HepG2 (cell line): ENCODE measurements at places on chromosomes 12 and 14. TPM values are rescaled to one million over a fixed set of nuclear protein-coding genes. Genes with fewer than 3 reads are reported as not detected.

The ST8SIA1 gene
- not detected in 2 replicates for polyA plus RNA-seq

The PDZRN4 gene
- polyA plus RNA-seq, result not detected in 2 replicates

DNA sequence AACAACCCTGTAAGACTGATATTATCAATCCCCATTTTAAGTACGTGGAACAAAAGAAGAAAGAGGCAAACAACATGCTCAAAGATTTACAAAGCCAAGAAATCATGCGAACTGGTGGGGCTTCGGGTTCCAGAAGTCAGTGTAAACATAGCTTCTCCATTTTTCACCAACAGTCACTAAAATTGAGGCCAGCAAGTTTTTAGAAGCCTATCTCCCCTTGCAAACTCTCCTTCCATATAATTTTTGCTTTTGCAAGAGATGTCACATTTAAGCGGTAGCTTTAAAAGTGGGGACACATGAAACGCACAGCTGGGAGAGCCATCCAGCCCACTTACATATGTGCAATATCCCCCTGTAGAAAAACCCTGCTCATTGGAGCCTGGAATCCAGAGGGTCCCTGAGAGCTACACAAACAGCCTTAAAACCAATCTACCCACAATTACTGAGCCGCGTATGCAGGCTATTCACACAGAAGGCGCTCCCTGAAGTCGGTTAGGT lies 797 bp downstream of the SLC11A2 start:
- peak; percentile 92 for DNase-seq

DNA sequence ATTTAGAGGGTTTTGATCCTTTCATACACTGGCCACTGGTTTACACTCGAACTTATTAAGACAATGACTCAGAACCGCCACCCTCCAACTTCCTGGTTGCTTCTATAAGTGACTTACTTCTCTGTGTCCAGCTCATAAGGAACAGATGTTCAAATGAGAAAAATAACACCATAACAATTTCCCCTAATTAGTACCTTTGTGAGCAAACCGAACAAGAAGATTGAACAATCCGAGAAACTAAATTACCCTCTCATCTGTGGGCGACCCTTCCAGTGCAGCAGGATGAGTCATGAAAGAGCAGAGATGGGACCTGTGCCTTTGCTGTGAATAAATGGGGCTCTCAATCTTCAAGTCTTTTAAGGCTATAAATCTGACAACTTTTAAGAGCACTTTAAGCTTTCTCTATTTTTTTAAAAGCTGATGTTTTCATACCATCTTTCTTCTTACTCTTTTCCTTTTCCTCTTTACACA lies 146.8 kb upstream of the RASSF8 start:
- DNase-seq, result no peak

DNA sequence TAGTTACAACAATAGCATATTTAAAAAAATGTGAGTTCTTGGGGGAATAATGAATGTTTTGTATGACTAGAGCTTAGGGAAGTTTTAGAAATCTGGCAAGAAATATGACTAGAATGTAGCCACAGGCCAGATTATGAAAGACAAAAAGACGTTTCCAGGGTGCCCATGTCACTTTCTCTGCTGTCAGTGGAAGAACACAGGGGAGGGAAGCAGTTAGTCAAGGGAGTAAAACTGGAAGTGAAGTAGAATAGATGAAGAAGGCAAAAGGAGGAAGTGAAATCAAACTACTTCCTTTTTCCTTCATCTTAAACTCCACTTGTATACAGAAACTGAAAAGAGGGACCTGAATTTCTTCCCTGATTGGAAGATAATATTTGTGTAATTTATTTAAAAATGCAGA lies 81.2 kb upstream of the ATP2B1 start:
- no peak for DNase-seq
